Kasumi-1 (cell line): ENCODE measurements at places on chromosomes 3 and 15.
A peak's percentile ranks its signal among the peaks of the same experiment; 100 is the strongest.

DNA sequence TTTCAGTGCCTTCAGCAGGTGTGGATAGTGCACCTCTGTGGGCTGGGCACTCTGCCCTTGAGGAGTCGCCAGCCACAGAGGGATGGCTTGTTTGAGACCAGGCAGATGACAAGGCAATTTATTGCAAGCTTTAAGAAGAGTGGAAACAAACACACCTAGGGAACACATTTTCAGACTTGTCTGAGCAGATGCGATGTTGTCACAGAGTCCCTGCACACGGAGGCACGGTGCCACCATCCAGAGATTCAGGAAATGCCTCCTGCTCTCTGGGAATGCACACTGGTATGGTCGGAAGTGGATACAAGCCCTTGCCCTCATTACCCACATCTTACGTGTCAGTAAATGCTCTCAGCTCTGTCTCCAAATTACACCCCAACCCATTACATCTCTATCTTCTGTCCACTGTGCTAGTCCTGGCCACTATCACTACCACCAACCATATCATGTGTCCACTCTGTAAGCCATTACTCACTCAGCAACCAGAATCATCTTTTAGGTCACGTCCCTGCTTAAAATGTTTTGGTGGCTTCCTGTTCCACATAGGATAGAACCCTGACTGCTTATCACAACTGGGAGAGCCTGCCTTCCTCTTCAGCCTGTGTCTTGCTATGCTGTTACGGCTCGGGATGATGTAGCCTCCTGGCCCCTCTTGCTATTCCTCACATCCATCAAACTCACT, 196.9 kb downstream of the SLCO3A1 start:
- DNase-seq: no peak

- no peak for DNase-seq
These were observed 134.7 kb downstream of the P3H2 start for GRCh38 chr3:189985948-189986347.

DNA sequence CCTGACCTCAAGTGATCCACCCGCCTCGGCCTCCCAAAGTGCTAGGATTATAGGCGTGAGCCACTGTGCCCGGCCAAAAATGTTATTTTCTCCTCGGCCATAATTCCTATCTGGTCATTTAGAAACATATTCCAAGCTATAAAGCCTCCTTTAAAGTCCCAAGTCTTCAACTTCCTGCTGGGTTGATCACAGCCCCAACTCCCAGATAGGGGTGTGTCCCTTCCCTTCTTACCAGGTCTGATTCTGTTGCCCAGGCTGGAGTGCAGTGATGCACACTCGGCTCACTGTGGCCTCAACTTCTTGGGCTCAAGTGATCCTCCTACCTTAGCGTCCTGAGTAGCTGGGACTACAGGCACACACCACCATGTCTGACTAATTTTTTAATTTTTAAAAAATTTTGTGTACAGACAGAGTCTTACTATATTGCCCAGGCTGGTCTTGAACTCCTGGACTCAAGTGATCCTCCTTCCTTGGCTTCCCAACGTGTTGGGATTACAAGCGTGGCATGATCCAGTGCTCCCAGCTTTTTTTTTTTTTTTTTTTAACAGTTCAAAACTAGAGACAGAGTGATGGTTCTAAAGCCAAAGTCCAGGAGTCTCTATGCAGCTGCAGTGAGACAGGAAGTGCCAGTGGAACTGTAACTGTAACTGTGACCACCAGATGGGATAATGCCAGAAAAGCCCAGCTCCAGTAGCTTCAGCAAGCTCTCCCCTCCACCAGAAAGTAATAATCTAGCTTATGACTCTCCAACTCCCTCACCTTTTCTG, 8.2 kb upstream of the PRKAR2A start:
- DNase-seq: peak; percentile 31

GRCh38 chr3:139241783-139242182, 102.0 kb upstream of the MRPS22 start:
- DNase-seq: no peak

GRCh38 chr3:44915702-44916438, 41.5 kb downstream of the TGM4 start:
- DNase-seq: no peak

- DNase-seq: no peak
These were observed at the start of gene GRIP2 for GRCh38 chr3:14539742-14540491. TSS of gene GRIP2 (minus strand) at chr3:14540342. CDS start at chr3:14540308, 34 bp downstream.

DNA sequence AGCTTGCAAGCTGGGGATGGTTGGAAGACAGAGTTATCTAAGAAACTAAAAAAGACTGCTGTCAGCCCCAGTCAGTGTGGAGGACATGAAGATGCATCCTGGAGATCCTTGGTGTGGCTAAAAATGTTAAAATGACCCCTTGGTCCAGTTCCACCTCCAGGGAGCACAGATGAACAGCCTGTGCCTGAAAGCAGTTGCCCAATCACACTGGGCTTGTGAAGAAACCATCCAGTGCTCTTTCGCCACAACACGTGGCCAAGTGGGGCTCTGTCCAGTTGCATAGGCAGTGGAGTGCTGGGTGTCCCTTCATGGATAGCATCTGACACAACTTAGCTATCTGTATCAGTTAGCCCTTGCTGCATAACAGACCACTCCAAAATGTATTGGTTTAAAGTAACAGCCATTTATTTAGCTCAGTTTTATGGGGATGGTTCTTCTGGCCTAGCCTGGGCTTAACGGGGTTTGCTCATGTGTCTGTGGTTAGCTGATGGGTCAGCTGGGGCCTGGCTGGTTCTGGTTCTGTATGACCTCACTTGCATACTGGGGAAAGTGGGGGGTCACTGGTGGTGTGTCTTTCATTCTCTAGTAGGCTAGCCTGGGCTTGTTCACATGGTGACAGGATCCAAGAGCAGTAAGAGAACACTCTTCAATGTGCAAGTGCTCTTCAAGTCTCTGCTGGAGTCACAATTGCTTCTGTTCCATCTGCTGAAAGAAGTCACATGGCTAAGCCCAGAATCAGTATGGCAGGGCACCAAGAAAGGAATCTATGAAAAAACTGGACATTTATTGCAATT, 226.2 kb downstream of the PDCD6IP start:
- DNase-seq: no peak

DNA sequence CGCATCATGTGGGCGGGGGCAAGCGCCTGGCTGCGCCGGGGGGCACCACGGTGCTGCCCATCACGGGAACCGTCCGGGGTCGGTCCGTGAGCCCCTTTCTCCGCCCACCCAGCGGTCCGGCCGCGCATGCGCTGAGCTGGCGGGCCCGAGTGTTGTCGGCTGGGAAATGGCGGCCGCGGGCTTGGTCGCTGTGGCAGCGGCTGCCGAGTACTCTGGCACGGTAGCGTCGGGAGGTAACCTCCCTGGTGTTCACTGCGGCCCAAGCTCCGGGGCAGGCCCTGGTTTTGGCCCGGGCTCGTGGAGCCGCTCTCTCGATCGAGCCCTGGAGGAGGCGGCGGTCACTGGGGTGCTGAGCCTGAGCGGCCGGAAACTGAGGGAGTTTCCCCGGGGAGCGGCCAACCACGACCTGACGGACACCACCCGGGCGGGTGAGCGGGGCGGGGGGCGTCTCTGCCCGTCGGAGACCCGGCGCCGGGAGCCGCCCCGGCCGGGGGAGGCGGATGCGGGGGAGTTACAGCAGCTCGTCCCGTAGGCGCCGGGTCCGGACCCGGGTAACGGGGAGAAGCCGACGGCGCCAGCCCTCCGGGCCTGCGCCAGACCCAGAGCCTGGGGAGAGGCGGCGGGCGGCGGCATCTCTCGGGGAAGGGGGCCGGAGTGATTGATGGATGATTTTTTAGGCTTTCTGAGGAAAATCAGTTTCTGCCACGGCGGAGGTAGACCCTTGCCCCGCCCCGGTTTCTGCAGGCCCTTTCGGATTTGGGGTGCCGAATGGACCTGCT, at the start of gene LRCH3:
TSS of gene LRCH3 (plus strand) at position 142 of the 779 bp plus-strand sequence. CDS start at position 167, 25 bp downstream.
- peak; percentile 59 for DNase-seq

- DNase-seq: no peak
These were observed 1.7 kb upstream of the DNAJC17 start for GRCh38 chr15:40808861-40809450.

DNA sequence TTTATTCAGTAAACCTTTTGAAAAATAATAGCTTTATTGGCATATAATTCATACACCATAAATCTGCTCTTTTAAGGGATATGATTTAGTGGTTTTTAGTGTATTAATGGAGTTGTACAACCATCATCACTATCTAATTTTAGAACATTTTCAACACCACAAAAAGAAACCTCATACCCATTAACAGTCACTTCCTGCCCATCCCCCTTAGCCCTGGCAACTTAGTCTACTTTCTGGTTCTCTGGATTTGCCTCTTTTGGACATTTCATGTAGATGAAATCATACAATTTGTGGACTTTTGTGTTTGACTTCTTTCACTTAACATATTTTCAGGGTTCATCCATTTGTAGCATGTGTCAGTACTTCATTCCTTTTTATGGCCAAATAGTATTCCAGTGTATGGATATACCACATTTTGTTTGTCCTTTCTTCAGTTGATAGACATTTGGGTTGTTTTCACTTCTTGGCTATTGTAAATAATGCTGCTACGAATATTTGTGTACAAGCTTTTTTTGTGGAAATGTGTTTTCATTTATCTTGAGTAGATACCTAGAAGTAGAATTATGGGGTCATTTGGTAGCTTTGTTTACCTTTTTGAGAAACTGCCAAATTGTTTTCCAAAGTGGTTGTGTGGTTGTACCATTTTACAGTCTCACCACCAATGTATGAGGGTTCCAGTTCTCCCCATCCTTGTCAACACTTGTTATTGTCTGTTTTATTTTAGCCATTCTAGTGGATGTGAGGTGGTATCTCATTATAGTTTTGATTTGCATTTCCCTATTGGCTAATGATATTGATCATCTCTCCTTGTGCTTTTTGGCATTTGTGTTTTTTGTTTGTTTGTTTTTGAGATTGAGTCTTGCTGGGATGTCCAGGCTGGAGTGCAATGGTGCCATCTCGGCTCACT, 45.8 kb downstream of the SMAD3 start:
- no peak for DNase-seq

DNA sequence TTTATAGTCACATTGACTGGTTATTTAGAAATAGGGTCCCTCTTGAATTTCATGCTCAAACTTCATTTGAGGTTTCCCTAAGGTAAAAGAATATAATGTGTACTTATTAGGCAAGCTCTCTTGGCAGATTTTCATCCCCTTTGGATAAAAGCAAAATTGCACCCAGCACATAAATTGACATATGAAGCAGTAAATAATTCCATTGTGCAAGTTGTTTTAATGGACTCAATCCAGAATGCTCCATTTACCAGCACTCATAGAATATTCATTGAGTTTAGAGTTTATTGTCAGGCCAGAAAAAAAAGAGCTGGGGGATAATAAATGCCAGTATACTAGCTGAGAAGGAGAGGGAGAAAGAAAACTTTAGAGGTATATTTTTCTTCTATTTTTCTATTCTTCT, 136.8 kb downstream of the TPRG1 start:
- DNase-seq: no peak

GRCh38 chr3:49607105-49607591, 52.9 kb downstream of the BSN start:
- no peak for DNase-seq

DNA sequence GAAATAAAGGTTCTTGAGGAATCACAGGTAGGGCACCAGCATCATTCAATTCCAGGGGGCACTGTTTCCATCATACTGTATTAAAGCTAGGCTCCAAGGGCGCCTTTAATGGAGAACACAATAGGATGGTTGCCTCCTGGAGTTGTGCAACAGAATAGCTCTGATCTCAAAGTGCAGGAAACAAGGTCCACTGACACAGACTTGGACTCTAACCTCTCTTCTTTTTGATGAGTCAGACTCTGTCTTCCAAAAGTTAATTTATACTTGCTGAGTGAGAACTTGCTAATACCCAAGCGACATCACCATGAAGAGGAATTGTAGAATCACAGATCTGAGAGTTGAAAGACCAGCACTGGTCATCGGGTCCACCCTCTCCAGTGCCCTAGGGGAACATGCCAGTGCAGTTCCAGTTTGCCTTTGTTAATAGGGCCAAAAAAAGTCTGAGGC, 94.4 kb upstream of the PHLDB2 start:
- DNase-seq: no peak

DNA sequence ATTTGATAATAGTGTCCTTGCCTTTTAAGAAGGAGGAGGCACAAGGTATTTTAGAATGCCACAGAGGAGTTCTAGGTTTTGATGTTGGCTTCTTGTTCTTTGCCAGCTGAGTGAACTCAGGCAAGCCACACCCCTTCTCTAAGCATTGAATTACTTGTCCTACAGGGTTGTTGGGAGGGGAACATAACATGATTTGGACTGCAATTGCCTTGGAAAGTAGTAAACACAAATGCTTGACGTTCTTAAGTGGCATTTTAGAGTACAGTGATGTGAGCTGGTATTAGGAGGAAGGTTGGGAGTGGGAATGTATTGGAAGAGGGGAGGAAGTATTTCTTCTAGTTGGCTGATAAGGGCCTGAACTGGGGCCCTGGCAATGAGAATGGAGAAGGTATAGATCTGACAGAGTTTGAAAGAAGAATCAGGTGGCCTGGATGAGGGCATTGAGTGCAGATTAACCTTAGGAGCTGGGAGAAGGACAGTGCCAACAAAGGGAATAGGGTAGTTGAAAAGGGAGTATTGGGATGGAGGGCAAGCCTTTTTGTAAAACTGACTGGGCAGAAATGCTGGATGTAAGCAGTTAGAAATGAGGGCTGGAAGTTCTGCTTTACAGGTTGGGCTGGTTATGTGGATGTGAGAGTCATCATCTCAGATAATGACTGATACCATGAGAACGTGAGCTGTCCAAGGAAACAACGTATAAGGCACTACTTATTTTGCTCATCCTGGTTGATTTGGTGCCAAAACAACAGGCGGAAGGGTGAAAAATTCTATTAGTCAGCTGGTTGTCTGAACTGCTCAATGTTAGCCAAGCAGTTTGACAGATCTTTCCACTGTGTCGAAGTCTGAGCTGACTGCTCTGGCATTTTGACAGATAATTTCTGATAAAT, 16.7 kb downstream of the KAT2B start:
- no peak for DNase-seq

GRCh38 chr3:101377796-101378195, 57.4 kb upstream of the IMPG2 start:
- no peak for DNase-seq

DNA sequence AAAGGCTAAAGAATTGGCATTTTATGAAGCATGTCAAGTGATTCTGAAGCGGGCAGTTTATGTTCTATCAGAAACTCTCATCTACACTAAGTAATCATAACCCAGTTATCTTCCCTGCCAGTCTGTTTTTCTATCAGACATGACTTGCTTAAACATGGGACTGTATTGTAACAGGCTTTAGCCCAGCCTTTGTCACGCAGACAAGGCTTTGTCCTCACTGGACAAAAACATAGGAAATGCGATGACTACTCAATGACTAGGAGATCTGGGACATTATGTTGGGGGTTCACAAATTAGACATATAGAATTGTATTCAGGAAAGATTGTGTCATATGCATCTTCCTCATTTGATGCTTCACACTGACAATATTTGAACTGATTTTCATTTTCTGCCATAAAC, 115.5 kb downstream of the GADL1 start:
- DNase-seq: no peak

DNA sequence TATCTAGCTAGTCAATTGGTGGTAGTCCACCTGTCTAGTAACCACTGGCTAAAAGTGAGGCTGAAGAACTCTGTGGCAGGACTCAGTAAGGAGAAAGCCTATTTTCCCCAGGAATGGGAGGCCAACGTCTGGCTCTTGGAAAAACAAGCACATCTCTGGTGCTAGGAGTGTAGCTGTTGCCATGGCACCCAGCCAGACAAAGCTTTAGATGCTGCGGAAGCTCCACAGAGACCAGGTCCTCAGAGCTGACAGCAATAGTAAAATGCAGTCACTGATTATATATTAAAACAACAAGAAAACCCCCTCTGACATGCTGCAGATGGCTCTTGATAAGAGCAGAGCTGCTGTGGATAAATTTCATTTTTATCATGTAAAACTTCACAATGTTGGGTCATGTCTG, 124.9 kb upstream of the STRIT1 start:
- DNase-seq: no peak

- no peak for DNase-seq
These were observed 288.9 kb upstream of the GBE1 start for GRCh38 chr3:82050382-82050781.
